Naive thymus-derived CD4-positive, alpha-beta T cell (primary cell): ENCODE measurements at places on chromosomes 2 and 18. TPM values are rescaled to one million over a fixed set of nuclear protein-coding genes. Genes with fewer than 3 reads are reported as not detected.

GRCh38 chr2:188787021-188787657 lies 187.0 kb upstream of the COL3A1 start:
- no peaks in the 10 kb centered on the region for H3K4me1 ChIP-seq
- H3K36me3 ChIP-seq = no peaks in the 10 kb centered on the region
- no peak for DNase-seq
- no peak overlapping the region for H3K4me3 ChIP-seq

GRCh38 chr2:4588606-4589005 lies 885.2 kb downstream of the DCDC2C start:
- no peaks in the 10 kb centered on the region for H3K27me3 ChIP-seq
- no peak for DNase-seq
- H3K27ac ChIP-seq = no peak overlapping the region
- no peaks in the 10 kb centered on the region for H3K4me1 ChIP-seq
- no peaks in the 10 kb centered on the region for H3K36me3 ChIP-seq

- DNase-seq = no peak
- no peak overlapping the region for H3K4me3 ChIP-seq
- no peaks in the 10 kb centered on the region for H3K27me3 ChIP-seq
- H3K36me3 ChIP-seq = no peaks in the 10 kb centered on the region
- H3K27ac ChIP-seq = no peak overlapping the region
Observed at GRCh38 chr2:44543773-44544725, 182.3 kb downstream of the CAMKMT start.

- DNase-seq = no peak
- no peak overlapping the region for H3K4me3 ChIP-seq
- H3K27ac ChIP-seq = no peak overlapping the region
- no peaks in the 10 kb centered on the region for H3K36me3 ChIP-seq
- H3K4me1 ChIP-seq = no peaks in the 10 kb centered on the region
Observed at GRCh38 chr18:58416014-58416703, 212.7 kb downstream of the ALPK2 start.

The CFAP53 gene
- total RNA-seq = 0.19 and 0.41 TPM in 2 replicates

The DPP4 gene
- total RNA-seq = 48.9 TPM

DNA sequence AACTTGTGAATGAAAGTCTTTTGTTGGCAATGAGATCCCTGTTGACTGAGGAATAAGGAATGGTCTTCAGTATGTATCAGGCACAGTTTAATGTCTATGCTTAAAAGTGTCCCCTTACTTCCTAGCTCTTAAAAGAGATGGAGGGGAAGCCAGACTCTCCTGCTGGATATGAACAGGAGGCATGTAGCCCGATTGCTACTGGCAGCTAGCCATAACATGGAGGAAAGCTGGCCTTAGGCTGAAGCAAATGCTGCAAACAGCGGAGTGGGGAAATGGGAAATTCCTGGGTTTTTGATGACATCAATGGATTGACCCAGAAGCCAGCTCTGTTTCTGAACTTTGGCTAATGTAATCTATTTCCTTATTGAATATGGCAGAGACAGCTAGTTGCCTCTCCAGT lies 266.1 kb downstream of the SLC4A3 start:
- H3K4me3 ChIP-seq = no peak overlapping the region
- no peak overlapping the region for H3K27ac ChIP-seq
- DNase-seq = no peak
- H3K4me1 ChIP-seq = no peaks in the 10 kb centered on the region
- H3K36me3 ChIP-seq = no peaks in the 10 kb centered on the region
- H3K27me3 ChIP-seq = no peaks in the 10 kb centered on the region

DNA sequence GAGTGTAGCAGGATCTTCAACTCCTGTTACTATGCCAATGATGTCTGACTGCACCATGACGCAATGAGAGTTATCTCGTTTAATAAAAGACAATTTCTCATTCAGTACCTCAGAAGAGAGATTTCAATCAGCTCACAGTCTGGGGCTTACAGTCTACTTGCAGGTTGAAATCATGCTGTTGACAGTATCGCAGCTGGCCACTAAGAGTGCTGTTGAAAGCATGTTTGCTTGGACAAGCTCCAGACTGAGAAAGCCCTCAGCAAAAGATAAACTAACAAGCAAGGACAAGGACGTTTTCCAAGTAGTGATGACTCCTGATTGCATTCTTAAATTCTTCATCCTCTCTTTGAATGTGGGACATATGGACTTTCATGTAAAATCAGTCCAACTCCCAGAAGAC lies 145.2 kb upstream of the SYT4 start:
- no peak overlapping the region for H3K4me3 ChIP-seq
- no peak overlapping the region for H3K27ac ChIP-seq
- no peaks in the 10 kb centered on the region for H3K4me1 ChIP-seq
- DNase-seq = no peak

The POTEJ gene
- not detected for total RNA-seq

The CD28 gene
- 66.7 TPM for total RNA-seq

The NT5DC4 gene
- total RNA-seq = not detected in 2 replicates

- DNase-seq = no peak
- no peak overlapping the region for H3K27ac ChIP-seq
- H3K36me3 ChIP-seq = no peaks in the 10 kb centered on the region
- no peaks in the 10 kb centered on the region for H3K27me3 ChIP-seq
Observed at GRCh38 chr2:217671075-217671474, 331.7 kb downstream of the TNS1 start.

- H3K27me3 ChIP-seq = no peaks in the 10 kb centered on the region
- no peaks in the 10 kb centered on the region for H3K4me1 ChIP-seq
- no peak overlapping the region for H3K27ac ChIP-seq
- H3K36me3 ChIP-seq = no peaks in the 10 kb centered on the region
- H3K4me3 ChIP-seq = no peak overlapping the region
- no peak for DNase-seq
Observed at GRCh38 chr2:20205915-20206524, 18.9 kb downstream of the SDC1 start.

DNA sequence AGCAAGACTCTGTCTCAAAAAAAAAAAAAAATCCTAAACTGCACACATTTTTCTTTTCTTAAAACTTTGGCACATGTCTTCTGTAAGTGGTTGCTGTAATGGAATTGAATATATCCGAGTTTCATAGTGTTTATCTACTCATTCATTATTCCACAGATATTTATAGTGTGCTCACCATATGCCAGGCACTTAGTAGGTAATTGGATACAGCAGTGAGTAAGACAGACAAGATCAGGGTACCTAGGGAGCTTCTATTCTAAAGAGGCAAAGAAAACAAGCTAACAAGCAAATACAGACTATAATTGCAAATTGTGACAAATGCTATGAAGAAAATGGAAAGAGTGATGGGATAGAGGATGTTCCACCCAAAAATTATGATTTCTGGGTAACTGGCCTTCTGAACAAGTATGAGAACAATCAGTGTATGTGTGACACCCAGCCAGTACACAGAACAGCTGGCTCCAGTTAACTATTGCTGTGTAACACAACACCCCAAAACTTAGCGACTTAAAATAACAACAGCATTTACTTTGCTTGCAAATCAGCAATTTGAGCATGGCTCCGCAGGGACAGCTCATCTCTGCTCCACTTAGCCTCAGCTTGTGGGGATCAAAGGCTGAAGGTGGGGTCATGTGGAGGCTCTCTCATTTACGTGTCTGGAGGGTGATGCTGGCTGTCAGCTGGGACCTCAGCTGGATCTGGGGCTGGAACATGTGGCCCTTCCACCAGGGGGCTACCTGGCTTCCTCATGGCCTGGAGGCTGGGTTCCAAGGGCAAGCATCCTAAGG lies 224.9 kb downstream of the INSIG2 start:
- H3K36me3 ChIP-seq = no peaks in the 10 kb centered on the region
- H3K27me3 ChIP-seq = no peaks in the 10 kb centered on the region
- no peak for DNase-seq
- peaks cover 12% of the 10 kb centered on the region for H3K4me1 ChIP-seq
- H3K27ac ChIP-seq = no peak overlapping the region

- no peak overlapping the region for H3K27ac ChIP-seq
- no peak for DNase-seq
- H3K36me3 ChIP-seq = no peaks in the 10 kb centered on the region
- no peaks in the 10 kb centered on the region for H3K27me3 ChIP-seq
- H3K4me3 ChIP-seq = no peak overlapping the region
- H3K4me1 ChIP-seq = peaks cover 18% of the 10 kb centered on the region
Observed at GRCh38 chr2:136376211-136376610, 258.3 kb upstream of the CXCR4 start.

The CAVIN2 gene
- not detected in 2 replicates for total RNA-seq
